C1 segment of cervical spinal cord (tissue), 14 donors: ENCODE measurements at places on chromosomes 5 and 9.

GRCh38 chr5:142175461-142176142 lies 67.0 kb downstream of the NDFIP1 start:
- no peak for DNase-seq

GRCh38 chr5:40601198-40601868 lies 78.4 kb upstream of the PTGER4 start:
- DNase-seq, result no peak

- no peak for DNase-seq
Measured at GRCh38 chr9:19133549-19134345, 6.5 kb upstream of the PLIN2 start.

DNA sequence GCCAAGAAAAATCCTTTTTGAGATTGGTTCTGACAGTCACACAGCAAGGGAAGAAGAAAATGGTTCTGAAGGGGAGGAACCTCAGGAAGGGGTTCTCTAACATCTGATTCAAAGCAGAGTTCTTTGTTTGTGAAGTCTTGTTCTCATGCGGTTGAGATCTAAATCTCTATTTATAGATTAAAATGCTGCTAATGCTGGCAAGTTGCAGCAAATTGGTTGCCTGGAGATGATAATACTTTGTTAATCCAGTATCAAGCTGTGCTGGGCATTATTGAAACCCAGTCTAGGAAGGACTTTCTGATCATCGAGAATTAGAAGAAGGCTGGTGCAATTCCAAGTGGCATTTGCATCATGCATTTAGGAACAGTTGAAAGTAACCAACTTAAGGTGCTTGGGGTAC lies 34.0 kb upstream of the SLC28A3 start:
- no peak for DNase-seq

- no peak for DNase-seq
Measured at GRCh38 chr5:168422431-168422830, 63.8 kb upstream of the RARS1 start.
